Activated gamma-delta T cell treated with Interleukin-2 at 50 U/mL for 16 hours (primary cell): ENCODE measurements at places on chromosomes 11 and 22.

- no peak for DNase-seq
Measured at GRCh38 chr22:43396321-43396933, 15.4 kb upstream of the MPPED1 start.

GRCh38 chr22:43381693-43382092 is 30.1 kb upstream of the MPPED1 start:
- peak; percentile 15 for DNase-seq

GRCh38 chr22:50563413-50564160 is 868 bp upstream of the SYCE3 start:
- DNase-seq, result no peak

GRCh38 chr11:35933320-35933871 is 10.5 kb upstream of the LDLRAD3 start:
- no peak for DNase-seq
